ENCODE measurements at places on chromosomes 3 and 15.

- DNase-seq: peak; percentile 73
Measured at GRCh38 chr15:64842986-64843561, 1.4 kb downstream of the PLEKHO2 start.

GRCh38 chr3:108159105-108159504, 63.1 kb downstream of the IFT57 start:
- no peak for DNase-seq

DNA sequence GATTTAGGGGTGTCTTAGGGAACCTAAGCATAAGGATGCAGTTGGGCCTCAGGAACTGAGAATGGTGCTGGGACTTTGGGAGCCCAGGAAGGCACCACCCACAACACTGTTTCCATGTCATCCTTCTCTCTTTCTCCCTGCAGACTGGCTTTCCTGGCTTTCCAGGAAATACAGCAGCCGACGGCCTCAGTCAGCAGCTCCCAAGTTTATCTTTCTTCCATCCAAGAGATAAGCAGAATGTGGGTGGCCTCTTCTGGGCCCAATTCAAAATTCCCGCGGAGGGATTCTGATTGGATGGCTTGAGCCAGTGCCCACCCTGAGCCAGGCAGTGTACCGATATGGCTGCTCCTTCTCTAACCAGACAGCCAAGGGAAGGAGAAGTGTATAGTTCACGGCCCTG, 4.5 kb upstream of the CLN6 start:
- DNase-seq: no peak

- DNase-seq: no peak
Measured at GRCh38 chr15:66430627-66431255, 44.0 kb downstream of the MAP2K1 start.

- DNase-seq: no peak
Measured at GRCh38 chr3:171558188-171558696, 98.0 kb upstream of the TNIK start.

- no peak for DNase-seq
Measured at GRCh38 chr15:77418391-77418965, 1.4 kb downstream of the PEAK1 start.

- DNase-seq: no peak
Measured at GRCh38 chr3:171841620-171842000, 1.5 kb upstream of the TMEM212 start.

DNA sequence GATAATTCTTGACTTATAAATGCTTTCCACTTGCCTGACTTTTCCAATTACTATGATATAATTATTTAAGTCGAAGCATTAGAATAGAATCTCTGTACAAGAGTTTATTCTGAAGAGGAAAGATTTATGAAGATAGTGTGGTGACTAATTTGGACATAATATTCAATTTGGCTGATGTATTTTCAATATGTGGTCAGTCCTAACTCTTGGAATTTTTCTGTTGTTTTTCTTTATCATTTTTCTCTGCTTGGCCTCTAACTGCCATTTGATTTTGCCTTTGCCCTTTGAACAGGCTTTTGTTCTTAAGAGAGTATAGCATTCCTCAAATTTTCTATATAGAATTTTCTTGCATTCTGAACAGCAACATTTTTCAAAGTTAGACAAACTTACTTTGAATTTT, 2.6 kb upstream of the MDFIC2 start:
- no peak for DNase-seq

DNA sequence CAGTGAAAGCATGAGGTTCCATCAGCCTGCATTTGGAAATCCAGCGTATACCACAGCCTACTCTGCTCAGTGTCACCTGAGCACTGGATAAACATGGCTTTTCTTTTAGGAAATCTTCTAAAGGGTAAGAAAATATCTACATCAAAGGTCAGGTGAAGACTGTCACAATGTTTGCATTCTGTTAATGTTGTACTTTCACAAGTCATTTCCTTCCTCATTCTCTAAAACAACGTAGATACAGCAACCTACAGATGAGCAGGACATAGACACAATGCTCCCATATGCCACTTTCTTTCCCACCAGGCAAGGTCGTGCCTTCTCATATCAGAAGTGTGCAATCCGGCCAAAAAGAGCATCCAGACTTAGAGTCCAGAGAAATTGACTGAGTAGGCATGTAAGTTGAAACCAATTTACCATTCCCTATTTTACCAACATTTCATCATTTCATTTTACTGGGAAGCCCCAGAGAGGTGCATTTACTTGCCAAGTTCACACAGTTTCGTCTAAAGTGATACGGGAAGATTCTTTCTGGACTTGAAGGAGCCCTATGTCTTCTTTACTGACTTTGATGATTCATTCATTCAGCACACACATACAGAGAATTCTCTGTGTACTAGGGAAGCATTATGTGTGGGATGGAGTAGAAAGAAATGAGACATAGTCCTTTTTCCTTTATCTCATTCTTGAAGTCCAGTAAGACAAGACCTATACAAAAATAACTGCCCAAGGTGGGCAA, 30.6 kb upstream of the LPP start:
- peak; percentile 82 for DNase-seq

- peak; percentile 1 for DNase-seq
Measured at GRCh38 chr3:32340039-32340438, 51.6 kb upstream of the CMTM7 start.

- DNase-seq: no peak
Measured at GRCh38 chr3:38454884-38455638, 1.4 kb downstream of the ACVR2B start.

DNA sequence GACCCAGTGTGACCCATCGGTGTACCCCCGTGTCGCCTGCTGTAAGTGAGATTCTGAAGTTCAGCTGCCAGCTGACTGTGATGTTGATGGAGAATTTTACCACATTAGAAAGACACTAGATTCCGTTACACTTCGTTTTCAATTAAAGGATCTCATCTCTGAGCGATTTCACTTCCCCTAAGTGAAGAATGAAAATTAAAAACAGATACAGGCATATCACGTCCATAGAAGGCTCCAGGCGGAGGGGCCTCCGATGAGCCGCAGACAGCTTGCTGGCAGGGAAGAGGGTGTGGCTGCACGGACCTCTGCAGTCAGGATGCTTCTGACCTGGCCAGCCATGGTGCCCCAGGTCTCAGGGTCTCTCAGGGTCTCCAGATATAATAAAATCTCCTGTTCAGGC, 6.6 kb upstream of the CPN2 start:
- no peak for DNase-seq

- DNase-seq: no peak
Measured at GRCh38 chr3:147118611-147119010, 287.7 kb downstream of the ZIC4 start.

DNA sequence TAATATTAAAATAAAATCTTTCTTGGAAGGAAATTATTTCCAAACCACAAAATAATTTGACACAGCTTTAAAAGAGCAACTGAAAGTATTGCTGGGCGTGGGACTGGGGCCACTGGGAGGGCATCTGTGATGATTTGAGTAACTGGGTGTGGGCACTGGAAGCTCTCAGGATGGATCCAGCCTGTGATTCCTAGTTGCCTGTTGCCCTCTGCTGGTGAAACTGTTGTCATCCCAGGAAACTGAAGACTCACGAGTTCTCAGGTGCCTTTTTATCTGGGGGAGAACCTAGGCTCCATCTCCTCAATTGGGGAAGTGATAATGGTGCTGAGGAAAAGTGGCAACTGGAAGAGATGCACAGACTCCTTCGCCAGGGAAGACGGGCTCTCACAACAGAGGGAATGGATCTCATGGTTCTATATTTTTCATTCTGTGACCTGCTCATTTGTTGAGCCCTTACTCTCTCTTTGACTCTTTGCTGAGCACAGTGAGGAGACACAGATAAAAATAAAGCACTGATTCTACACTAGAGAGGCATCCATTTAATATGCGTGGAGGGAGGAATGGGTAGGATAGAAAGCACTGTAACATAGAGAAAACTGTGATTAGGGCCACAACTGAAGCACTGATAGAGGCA, 61.6 kb downstream of the TPRG1 start:
- peak; percentile 38 for DNase-seq

- no peak for DNase-seq
Measured at GRCh38 chr15:62740141-62741004, 302.2 kb upstream of the TPM1 start.

- peak; percentile 94 for DNase-seq
Measured at GRCh38 chr3:125594125-125594524, 1.2 kb downstream of the OSBPL11 start.

GRCh38 chr3:31409389-31409788, 123.3 kb upstream of the STT3B start:
- DNase-seq: no peak

DNA sequence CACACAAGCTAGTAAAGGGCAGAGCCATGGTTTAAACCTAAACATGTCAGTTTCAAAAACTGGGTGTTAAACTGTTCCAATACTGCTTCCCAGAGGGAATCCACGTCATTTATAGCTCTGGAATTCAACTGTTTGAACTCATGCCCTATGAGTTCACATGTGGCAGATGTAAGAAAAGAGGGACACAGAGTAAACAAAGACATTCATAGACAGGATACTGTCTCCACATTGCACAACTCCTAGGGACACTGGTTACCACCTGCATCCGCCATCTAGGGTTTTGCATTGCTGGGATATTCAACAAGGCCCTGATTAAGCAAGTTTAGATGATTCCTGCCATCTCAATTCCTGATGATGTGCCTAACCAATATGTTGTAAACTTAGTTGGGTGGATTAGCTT, 134.1 kb upstream of the COL8A1 start:
- no peak for DNase-seq

- DNase-seq: no peak
Measured at GRCh38 chr15:81894061-81894460, 151.8 kb downstream of the MEX3B start.

- DNase-seq: no peak
Measured at GRCh38 chr15:85752491-85752961, 42.2 kb downstream of the KLHL25 start.

DNA sequence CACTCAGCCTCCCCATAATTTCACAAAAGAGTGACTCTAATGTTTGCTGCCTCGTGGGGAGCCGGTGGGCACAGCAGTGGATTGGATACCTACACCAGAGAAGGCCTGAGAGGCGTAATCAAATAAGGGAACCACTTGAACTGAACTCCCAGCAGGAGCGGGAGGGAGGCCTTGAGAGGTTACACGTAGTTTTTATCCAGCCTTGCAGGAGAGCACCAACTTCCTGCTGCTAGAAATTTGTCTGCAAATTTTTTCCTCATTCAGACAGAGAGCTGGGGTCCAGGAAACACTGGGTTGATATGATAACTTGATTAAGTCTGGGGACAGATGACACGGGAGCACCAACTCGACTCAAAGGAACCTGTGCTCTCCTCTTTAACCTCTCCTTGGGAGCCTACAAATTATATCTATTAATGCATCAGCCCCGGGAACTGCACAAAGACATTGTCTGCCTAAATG, 69.8 kb downstream of the HES1 start:
- peak; percentile 72 for DNase-seq

DNA sequence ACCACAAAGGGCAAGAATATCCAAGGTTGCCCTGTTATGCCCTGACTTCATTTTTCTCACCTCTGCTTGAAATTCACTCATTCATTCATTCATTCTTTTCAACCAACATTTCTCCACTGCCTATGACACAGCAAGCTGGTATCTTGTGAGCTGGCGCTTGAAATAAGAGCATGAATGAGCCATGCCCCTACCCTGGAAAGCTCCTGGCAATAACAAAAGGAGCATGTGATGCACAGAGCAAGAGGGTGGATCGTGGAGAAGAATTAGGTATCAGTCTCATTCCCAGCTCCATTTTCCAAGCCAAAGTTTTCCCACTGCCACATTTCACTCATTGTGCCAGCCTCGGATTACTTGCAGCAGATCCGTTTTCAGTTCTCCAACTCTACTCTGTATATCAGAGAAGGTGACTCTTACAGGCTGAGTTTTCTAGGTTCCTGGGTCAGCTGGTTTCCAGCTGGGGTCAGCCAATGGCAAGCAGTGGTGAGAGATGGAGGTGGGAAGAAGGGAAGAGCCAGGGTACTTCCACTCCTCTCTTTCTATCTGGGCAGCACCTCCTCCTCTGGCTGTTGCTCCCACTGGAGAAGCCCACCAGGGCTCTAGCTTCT, 144.8 kb downstream of the SUCLG2 start:
- DNase-seq: no peak

DNA sequence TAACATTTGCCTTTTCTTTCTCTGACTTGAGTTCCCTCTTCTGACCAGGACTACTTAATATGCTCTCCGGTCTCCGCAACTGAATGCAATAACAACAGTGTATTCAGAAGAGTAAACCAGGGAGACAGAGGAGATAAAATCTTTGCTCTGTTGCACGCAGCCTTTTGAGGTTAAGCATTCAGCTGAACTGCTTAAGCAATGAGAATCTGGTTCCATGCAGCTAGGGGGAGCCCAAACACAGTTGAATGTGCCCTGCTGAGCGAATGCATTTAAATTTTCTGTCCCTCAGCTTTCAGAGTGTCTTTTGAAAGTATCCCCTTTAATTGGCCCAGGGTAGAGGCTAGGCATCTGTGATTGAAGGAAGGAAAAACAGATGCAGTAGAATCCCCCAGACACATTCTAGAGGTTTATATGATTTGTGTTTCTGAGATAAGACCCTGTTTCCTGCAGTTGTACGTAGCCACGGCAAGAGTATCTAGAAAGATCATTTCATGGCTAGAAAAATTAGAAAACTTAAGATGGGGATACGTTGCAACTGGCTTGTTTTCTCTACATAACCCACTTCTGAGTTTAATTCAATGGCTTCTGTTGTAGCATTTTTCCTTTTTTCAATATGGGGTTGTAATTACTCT, 309.6 kb downstream of the TUSC7 start:
- peak; percentile 59 for DNase-seq

DNA sequence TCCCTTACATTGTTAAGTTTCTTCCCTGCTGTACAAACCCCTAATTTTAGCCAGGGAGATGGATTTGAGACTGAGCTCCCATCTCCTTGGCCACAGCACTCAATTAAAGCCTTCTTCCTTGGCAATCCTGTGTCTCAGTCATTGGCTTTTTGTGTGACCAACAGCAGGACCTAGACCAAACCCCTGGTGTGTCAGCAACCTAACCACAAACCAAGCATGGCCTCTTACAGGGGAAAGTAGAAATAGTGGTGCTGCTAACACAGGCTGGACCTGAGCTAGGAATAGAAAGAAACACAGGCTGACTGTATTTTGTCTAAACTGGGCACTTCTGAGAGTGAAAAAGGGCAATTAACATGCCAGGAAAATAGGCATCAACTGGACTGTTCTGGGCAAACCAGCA, 37.9 kb downstream of the PPCDC start:
- peak; percentile 54 for DNase-seq

DNA sequence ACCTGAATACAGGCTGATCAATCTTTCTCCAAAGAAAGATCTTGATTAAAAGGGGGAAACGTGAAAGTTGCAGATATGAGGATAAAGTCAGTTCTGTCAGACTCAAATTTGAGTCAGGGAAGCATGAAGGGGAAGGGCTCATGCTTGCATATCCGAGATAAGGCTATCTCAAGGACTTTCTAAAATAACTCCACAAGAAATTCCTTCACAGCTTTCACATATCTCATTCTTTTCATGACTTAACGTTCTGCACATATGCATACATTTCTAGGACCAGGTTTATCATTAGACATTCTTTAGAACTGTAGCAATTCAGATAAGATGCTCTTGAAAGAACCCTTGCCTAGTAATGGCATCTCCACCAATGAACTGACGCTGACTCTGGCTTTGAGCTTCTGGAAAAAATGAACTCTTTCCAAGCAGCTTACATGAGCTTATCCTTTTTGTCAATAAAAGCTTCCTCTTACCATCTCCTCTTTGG, 15.9 kb downstream of the SH3GL3 start:
- DNase-seq: no peak

- DNase-seq: no peak
Measured at GRCh38 chr3:195128255-195129071, 142.5 kb downstream of the XXYLT1 start.

Measured in AML-193 (cell line).